ENCODE measurements at places on chromosomes 5 and 9. TPM values are rescaled to one million over a fixed set of nuclear protein-coding genes. Genes with fewer than 3 reads are reported as not detected.
A peak's percentile ranks its signal among the peaks of the same experiment; 100 is the strongest.

DNA sequence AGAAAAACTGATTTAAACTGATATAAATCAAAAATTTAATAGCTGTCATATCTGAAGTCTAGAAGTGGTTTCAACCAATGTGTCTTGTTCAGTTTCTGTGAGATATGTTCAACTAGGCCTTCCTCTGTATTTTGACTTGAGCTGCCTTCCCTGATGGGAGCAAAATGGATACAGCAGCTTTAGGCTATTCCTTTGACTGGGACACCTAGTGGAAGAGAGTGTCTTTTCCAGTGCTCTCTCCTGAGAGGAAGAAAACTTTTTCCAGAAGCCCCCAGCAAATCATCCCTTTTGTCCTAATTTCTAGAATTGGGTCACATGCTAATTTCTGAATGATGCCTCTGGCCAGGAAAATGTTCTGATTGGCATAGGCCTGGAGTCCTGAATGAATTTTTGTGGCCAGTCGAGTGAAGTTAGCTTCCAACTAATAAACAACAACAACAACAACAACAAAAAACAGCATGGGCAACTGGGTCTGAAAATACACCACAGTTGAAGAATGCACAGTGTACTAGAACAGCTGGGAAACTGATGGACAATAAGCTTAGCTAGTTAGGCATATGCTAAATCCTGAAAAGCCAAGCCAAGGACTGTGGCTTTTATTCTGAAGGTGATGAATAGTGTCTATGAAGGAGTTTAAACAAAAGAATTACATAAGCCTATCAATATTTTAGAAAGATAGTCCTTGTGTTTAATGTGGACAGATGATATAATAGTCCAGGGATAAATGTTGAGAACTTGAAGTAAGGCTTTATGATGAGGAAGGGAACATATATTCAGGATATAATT is 125.7 kb downstream of the FBN2 start:
- no peak for DNase-seq

Gene PLAC8L1
- not detected for total RNA-seq

DNA sequence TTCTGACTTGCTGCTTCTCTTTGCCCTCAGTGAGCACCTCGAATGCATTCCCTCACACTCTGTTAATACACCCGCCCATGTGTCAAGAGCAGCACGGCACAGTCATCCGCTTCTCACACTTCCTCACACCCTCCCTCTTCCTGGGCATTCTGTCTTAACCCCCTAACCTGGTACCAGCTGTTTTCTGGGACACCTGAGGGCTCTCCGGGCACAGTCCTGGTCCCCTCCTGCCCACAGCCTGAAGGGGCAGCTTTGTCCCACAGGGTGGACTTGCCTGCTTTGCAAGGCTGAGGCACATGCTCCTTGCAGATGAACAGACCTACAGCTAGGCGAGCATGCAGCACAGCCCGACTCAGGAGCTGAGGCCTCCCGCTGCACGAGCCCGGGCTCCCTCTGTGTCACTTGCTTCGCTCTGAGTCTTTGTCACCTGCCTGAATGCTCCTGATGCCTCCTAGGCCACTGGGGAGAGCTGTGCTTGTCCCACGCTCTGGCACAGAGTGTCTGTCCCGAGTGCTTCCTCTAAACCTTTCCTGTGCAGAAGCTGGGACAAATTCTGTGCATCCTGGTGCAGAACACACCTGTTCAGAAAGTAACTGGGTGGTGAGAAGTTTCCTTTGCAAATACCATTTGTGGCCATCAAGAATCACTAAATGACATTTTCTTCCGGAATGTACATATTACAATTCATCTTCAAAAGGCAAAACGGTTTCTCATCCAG is 47.8 kb downstream of the AHRR start:
- peak; percentile 63 for DNase-seq

Gene INSL6
- total RNA-seq: not detected

- DNase-seq: peak; percentile 78
Measured at GRCh38 chr5:154937718-154938466, at the start of gene GEMIN5. Gene GEMIN5 (minus strand): TSS chr5:154938211. CDS start chr5:154938133, 78 bp downstream.

DNA sequence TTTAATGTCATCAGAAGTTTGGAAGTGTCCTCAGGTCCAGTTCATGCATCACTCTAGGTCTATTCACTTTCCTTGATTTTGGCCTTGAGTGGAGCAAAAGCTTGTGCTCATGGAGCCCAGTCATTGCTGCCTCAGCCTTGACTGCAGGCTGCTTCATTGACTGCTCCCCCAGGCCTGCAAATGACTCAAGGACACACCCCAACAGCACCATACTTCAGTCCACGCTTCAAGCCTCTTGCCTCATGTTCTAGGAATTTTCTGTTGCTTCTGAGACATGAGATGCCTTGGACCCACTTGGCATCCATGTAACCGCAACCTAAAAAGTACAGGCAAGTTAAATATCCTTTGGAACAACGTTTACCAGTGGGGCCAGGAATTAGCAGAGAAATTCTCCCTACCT is 193.7 kb downstream of the PIK3R1 start:
- peak; percentile 55 for DNase-seq

DNA sequence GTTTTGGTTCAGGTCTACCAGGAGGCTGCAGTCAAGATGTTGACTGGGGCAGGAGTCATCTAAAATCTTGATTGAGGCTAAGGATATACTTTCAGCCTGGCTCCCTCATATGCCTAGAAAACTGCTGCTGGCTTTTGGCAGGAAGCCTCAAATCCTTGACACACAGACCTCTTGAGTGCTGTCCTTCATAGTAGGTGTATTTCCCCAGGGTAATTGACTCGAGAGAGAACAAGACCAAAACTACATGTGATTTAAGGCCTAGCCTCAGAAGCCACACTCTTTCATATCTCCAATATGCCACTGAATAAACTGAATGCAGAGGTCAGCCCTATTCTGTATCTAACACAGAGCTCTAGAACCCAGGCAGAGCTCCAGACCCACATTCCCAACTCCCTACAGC is 402.3 kb upstream of the ADAMTS16 start:
- DNase-seq: no peak

DNA sequence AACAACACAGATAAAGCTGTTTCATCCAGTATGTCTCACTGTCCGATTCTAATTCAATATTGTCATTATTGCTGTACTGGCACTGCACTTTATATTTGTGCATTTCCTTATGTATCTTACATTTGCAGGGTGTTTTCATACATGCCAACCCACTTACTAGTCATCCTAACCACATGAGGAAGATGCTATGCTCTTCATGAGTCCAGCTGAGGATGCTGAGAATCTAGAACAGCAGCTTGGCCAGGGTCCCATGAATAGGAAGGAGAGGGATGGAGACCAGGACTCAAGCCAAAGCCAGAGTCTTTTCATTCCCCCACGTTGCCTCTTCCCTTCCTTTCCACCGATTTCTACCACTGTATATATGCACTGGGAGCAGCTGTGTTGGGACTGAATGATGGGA is 292.8 kb upstream of the KLF4 start:
- DNase-seq: peak; percentile 74

DNA sequence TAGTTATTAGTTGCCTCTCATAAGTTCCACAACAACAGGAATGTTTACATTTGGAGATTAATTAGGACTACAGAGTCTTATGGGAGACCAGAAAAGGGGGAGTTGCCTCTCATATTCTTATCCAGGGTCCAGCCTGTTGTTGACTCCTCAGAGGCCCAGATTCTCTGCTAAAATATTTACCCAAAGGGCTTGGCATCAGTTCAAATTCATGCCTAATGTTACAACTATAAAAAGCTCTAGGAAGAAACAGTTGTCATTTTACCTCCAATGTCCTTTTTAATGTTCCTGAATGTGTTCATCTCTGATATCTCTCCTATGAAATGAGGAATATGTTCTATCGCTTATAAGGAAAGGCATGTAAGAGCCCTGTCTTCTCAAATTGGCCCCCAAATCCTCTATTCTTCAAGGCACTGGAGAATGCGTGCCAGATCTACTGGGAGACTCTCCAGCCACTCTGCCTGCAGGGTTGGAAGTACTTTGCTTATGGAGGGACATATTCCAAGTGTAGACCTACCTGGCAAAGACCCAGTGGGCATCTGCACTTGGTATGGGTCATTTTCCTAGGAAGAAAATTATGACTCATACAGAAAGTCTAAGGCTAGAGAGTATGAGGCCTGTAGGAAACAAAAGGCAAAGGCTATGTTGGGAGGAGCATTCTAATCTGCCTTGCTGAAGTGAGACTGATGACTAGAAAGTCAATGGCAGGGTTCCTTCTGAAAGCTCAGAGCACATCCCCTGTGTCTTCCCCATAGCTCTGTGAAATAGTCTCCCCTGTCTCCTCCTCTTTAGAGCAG is 192.6 kb downstream of the ESM1 start:
- peak; percentile 22 for DNase-seq

- no peak for DNase-seq
Measured at GRCh38 chr9:105932276-105932675, 237.9 kb downstream of the TMEM38B start.

Gene ADRB2
- 3.4 TPM for total RNA-seq

DNA sequence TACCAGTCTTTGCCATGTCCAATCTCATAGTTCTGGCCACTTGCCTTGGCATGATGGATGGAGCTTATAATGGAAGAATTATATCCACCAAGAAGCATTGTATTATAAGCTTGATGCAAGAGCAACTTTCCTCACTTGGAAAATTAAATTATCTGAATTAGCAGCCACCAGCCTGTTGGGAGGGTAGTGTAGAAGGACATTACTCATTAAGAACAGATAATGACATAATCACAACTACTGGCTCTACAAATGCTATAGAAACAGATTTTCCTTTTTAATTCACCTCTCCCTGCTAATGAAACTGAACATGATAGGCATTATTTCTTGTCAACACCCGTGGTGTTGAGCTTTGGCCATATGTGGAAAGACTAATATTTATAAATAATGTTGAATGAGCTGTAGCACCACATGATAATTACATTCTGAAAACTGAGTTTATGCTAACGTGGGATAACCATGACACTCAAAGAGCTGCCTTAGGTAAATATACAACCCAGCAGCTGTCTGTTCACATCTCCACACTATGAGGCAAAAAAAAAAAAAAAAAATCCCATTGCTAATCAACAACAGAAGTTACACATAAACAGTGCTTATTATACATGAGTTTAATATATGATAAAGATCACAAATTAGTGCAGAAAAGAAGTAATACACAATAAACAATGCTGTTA is 48.1 kb upstream of the NR4A3 start:
- no peak for DNase-seq

Gene BARX1
- not detected for total RNA-seq

DNA sequence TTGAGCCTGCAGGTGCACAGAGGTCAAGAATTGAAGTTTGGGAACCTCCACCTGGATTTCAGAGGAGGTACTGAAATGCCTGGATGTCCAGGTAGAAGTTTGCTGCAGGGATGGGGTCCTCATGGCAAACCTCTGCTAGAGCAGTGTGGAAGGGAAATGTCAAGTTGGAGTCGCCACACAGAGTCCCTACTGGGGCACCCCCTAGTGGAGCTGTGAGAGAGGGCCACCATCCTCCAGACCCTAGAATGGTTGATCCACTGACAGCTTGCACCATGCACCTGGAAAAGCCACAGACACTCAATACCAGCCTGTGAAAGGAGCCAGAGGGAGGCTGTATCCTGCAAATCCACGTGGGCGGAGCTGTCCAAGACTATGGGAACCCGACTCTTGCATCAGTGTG is 78.0 kb downstream of the GABRA1 start:
- DNase-seq: no peak

Gene FST
- 141 TPM for total RNA-seq

Gene CDO1
- total RNA-seq: 8.6 TPM

Gene DIPK1B
- total RNA-seq: 3.4 TPM

- peak; percentile 66 for DNase-seq
Measured at GRCh38 chr5:9173281-9174048, 372.4 kb downstream of the SEMA5A start.

GRCh38 chr5:129322968-129323367 is 137.1 kb upstream of the ADAMTS19 start:
- no peak for DNase-seq

DNA sequence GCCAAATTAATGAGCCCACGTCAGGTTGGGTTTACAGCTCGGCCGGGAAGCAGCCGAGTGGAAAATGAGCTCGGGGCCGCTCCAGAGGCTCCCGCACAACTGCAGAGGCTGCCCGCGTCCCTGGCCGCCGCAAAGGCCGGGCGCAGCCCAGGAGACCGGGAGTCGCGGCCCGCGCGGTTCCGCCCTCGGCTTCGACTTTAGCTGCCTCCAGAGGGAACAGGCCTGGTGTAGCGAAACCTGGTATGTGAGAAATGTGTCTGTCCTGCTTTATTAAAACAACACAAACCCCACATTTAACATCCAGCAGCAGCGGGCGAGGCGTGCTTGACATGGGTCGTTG is 66.2 kb downstream of the FOXD1 start:
- DNase-seq: no peak

Gene C5orf52
- not detected for total RNA-seq

DNA sequence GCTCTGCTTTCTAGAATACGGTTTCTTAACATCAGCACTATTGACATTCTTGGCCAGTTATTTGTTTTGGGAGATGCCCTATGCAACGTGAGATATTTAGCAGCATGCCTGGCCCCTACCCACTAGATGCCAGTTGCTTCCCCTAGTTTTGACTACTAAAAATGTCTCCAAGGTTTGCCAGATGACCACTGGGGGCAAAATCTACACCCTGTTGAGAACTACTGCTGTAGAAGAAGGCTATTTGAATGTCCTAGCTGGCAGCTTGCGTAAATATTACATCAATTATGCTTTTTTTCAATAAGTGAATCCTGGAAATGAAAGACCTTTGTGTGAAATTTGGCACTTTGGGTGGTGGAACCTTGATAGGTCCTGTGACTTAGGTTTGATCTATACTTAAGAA is 5.0 kb downstream of the NCBP1 start:
- DNase-seq: no peak

GRCh38 chr9:98002808-98003207 is 19.7 kb downstream of the ANP32B start:
- no peak for DNase-seq

DNA sequence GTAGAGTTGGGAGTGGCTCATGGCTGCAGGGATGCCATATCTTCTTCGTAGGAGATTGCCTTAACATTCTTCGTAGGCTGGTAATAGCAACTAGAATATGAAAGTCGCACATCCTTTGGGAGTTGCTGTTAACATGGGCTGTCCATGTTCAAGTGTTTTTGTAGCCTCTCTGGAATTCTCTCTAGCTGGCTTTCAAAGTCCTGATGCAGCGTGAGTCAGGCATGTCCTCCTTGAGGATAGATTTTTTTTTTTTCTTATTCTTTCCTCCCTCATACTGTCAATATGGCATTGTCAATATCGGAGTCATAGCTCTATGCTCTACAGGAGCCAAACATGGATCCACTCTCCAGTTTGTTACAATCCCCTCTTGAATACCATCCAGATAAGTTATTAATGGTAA is 494.8 kb upstream of the WWC1 start:
- DNase-seq: no peak

DNA sequence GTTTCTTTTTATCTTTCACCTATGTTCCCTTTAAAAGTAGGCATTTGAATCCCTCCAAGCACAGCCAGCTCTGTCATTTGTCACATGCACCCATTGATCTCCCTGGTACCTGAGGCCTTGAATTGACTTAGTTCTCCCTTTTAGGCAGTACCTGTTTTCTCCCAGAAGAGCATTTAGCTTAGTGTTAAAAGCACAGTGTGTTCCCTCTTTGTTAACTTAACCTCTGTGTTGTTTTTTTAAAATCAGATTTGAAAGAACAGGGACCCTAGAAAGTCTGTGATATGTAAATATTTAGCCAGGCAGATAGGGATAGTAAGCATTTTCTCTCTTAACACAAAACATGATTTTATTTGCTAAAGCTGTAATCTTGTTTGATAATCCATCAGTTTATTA is 113.8 kb upstream of the SPATA31D4 start:
- no peak for DNase-seq

- DNase-seq: peak; percentile 96
Measured at GRCh38 chr9:127555840-127556820, 55.9 kb upstream of the STXBP1 start.

Data from IMR-90 (cell line).